HS-27A (cell line): ENCODE measurements at places on chromosomes 11 and 22.

GRCh38 chr11:76690736-76691135, 20.2 kb upstream of the LRRC32 start:
- no peak for DNase-seq

- DNase-seq = no peak
These were observed 3.3 kb upstream of the BCL9L start for GRCh38 chr11:118928870-118929500.

DNA sequence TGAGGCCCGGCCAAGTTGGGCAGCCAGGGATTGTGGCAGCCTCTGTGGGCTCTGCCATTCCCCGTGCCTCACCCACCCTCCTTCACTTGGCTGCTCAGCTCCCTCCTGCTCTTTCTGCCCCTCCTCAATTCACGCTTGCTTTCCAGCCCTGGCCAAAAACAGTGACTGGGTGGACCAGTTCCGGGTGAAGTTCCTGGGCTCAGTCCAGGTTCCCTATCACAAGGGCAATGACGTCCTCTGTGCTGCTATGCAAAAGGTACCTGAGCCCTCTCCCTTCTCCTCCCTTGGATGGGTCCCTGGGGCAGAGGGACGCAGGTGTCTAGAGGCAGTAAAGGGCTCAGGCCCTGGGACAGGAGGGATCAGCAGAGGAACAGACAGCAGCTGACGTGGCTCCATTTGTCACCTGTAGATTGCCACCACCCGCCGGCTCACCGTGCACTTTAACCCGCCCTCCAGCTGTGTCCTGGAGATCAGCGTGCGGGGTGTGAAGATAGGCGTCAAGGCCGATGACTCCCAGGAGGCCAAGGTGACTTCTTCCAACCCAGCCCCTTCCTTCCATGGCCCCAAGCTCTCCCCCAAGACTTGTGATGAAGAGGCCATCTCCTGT, 2.7 kb downstream of the FREY1 start:
- no peak for DNase-seq

DNA sequence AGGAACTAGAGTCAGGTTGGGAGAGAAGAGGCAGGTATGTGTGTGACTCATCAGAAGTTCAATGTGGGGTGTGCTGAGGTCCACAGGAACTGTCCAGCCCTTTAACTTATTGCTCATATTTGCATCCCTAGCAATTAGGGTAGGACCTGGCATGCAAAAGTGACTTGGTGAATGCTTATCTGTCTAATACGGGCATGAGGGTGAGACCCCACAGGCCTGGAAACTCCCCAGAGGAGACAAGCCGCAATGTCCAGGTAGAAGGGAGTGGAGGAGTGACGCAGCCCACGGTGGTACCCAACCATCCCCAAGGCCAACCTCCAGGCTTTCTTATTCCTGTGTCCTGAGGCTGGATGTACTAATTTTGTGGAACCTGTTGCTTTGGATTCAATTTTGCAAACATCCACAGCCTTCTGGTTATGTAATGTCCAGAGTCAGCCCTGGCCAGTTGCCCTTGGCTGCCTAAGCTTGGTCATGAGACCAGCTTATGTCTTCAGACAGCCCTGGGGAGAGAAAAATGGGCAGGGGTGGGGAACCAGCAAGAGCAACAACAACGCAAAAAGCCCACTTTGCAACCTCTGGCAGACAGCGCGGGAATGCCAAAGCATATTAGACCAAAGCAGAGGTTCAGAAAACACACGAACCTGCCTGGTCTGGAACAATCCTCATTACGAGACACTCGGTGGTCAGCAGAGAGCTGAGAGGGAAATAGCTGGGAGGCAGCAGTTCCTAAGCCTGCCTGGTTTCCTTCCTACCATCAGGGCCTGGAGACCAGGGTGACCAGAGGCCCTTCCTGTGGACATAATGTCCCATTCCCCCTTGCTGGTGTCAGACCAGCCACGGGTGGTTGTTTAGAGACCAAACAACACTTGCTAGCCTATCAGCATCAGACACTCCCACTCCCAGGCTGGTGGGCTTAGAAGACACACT, 49.3 kb downstream of the TIMP3 start:
- DNase-seq = no peak

- no peak for DNase-seq
These were observed 7.0 kb downstream of the PTPRJ start for GRCh38 chr11:47987310-47987709.

DNA sequence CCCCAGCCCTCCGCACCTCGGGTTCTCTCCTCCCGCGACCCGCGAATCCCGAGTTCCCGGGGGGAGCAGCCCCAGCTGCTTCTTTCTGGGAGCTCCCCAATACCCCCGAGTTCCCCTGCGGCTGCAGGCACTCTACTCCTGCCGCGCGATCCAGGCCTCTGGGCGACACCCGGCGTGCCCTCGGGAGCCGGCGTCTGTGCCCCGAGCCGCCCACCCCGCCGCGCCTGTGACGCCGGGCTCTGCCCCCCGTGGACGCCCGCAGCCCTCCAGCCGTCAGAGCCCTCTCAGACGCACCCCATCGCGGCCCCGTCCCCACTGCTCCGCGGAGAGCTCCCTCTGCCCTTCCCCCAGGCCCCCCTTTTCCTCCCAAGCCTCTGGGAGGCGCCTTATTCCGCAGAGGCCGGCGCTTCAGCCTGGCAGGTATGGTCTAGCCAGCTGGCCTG, 422 bp downstream of the GLB1L2 start:
- no peak for DNase-seq

GRCh38 chr11:47108214-47108613, 68.5 kb downstream of the ARFGAP2 start:
- no peak for DNase-seq

GRCh38 chr11:111936040-111936540, 1.1 kb upstream of the DIXDC1 start:
- no peak for DNase-seq

GRCh38 chr11:15660496-15660895, 545.8 kb downstream of the INSC start:
- DNase-seq = no peak

DNA sequence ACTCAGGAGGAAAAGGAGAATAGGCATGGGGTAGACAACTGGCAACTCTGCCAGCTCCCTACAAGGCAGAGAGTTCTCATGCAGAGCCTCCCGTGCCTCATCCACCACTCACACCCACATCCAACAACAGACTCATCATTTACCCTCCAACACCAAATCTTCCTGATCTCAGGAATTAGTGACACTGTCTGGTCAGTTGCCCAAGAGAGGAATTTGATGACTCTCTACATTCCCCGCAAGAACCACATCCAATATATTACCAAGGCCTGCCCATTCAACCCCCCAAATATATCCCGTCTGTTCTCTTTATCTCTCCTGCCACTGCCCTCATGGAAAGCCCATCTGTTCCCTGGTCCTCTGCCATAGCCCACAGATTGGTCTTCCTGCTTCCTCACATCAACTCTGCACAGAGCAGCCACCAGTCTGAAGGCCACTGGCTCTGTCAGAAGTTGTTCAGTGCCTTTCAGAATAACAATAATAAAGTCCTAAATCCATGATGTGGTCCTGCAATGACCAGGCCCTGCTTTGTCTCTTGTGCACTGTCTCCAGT, 57.5 kb upstream of the CD82 start:
- DNase-seq = no peak

DNA sequence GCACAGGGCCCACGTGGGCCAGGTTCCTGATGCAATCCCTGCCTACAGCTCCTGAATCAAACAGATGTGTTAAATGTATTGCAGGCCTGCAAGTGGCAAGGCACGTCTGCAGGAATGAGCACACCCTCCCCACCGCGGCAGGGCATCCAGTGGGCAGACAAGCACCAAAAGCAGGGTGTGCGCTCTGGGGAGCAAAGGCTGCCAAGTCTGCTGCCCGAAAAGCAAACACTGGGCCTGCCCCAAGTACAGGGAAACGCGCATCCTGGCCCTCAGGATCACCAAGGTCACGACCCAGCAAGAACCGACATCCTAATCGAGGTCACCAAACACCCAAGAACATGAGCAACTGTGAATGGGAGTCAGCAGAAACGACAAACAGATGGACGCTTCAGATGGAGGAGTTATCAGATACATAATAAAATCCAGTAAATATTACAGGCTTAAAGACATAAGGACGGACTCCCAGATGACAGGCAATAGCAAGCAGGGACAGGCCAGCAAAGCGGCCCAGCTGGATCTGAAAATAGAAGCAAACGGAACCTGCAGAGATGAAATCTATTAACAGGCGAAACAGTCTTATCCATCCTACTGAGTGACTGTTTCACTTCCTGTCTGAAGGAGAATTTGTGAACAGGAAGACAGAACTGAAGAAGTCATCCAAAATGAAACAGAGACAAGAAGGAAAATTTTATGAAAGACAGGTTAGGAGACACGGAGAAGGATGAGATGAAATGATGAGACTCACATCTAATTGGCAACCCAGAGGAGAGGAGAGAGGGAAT, 26.7 kb downstream of the CARS1 start:
- no peak for DNase-seq

GRCh38 chr11:65854852-65855837, 2.8 kb downstream of the CFL1 start:
- DNase-seq = no peak

GRCh38 chr11:107770551-107770951, 58.7 kb upstream of the SLN start:
- no peak for DNase-seq

GRCh38 chr11:27926981-27927481, 180.9 kb downstream of the KIF18A start:
- DNase-seq = peak; percentile 94

- no peak for DNase-seq
These were observed 34.1 kb downstream of the OTOG start for GRCh38 chr11:17581036-17581731.

DNA sequence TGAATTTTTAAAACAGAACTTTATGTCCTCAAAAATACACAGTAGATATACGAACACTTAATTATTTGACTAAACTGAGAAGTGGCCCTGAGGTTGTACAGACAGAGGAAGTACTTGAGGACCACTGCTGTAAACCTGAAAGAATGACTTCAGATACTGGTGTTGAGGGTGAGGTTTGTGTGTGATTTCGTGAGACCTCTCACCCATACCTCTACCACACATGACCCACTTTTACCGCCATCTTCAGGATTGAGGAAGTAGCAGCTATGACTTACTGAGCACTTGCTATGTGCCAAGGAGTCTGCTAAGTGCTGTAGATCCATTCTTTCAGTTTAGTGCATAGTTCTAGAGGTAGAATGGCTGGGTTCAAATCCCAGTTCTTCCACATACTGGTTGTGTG, 21.9 kb downstream of the MMP13 start:
- DNase-seq = no peak

DNA sequence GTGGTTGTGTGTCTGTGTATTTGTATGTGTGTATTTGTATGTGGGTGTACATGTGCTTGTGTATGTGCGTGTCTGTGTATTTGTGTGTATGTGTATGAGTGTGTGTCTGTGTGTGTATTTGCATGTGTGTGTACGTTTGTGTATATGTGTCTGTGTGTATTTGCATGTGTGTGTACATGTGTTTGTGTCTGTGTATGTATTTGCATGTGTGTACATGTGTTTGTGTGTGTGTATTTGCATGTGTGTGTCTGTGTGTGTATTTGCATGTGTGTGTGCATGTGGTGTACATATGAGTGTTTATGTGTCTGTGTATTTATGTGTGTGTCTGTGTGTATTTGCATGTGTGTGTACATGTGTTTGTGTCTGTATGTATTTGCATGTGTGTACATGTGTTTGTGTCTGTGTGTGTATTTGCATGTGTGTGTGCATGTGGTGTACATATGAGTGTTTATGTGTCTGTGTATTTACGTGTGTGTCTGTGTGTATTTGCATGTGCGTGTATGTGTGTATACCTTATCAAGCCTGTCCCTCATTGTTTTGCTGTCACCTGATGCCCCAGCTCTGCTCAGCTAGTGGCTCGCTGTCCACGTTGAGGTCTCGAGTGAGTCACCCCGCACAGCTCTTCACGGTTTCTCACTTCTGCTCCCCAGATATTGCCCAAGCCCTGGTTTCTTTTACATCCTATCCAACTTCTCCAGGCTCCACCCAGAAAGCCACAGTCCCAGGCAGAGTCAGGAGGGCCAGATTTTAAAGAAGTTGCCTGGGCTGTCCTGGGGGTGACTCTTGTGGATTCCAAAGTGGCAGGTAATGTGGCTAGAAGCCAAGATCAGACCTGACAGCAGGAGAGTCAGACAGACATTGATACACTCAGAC, 15.2 kb downstream of the MB start:
- DNase-seq = no peak
